ENCODE measurements at places on chromosomes 11 and 22. TPM values are rescaled to one million over a fixed set of nuclear protein-coding genes. Genes with fewer than 3 reads are reported as not detected.

GLYAT gene
- polyA plus RNA-seq = not detected

KBTBD3 gene
- polyA plus RNA-seq = 5.8 TPM

CNIH2 gene
- 2.2 TPM for polyA plus RNA-seq

SCGB1D2 gene
- not detected for polyA plus RNA-seq

MDK gene
- polyA plus RNA-seq = 173 TPM

LYVE1 gene
- polyA plus RNA-seq = 80.9 TPM

SLC22A9 gene
- polyA plus RNA-seq = not detected

PNPLA3 gene
- 1.1 TPM for polyA plus RNA-seq

APOL3 gene
- polyA plus RNA-seq = 13.9 TPM

GRCh38 chr22:32723643-32724042 lies 77.9 kb upstream of the TIMP3 start:
- DNase-seq = peak; percentile 91

GRCh38 chr22:33519974-33520903 lies 400.0 kb downstream of the LARGE1 start:
- no peak for DNase-seq

- no peak for DNase-seq
Observed at GRCh38 chr11:116112087-116112935, 608.1 kb upstream of the CADM1 start.

GRCh38 chr22:47657224-47657623 lies 894.8 kb downstream of the TBC1D22A start:
- no peak for DNase-seq

DNA sequence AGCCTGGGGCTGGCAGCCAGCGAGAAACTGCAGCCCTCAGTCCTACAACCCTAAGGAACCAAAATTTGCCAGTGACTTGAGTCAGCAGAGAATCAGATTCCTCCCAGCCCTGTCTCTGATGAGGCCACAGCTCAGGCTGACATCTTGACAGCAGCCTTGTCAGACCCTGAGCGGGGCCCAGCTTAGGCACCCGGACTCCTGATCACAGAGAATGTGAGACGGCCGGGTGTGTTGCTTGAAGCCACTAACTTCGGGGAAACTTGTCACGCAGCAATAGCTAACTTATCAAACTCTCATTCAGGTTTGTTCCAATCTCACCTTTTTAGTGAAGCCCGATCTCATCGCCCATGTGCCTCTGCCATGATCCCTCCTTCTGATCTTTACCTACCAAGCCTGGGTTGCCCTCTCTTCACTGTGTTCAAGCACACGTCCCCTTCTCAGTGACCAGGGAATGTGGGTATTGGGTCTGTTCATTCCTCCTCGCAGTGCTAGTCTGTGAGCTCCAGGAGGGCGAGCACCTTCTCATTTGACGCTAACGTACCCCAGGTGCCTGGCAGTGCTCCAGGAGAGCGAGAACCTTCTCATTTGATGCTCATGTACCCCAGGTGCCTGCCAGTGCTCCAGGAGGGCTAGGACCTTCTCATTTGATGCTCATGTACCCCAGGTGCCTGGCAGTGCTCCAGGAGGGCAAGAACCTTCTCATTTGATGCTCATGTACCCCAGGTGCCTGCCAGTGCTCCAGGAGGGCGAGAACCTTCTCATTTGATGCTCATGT lies 280.7 kb downstream of the BRD1 start:
- DNase-seq = no peak

- DNase-seq = peak; percentile 83
Observed at GRCh38 chr11:72685560-72686480, 11.6 kb upstream of the PDE2A start.

- no peak for DNase-seq
Observed at GRCh38 chr11:104784684-104785460, 113.4 kb downstream of the CASP12 start.

- DNase-seq = peak; percentile 22
Observed at GRCh38 chr11:94638902-94639373, 71.8 kb downstream of the PIWIL4 start.

DNA sequence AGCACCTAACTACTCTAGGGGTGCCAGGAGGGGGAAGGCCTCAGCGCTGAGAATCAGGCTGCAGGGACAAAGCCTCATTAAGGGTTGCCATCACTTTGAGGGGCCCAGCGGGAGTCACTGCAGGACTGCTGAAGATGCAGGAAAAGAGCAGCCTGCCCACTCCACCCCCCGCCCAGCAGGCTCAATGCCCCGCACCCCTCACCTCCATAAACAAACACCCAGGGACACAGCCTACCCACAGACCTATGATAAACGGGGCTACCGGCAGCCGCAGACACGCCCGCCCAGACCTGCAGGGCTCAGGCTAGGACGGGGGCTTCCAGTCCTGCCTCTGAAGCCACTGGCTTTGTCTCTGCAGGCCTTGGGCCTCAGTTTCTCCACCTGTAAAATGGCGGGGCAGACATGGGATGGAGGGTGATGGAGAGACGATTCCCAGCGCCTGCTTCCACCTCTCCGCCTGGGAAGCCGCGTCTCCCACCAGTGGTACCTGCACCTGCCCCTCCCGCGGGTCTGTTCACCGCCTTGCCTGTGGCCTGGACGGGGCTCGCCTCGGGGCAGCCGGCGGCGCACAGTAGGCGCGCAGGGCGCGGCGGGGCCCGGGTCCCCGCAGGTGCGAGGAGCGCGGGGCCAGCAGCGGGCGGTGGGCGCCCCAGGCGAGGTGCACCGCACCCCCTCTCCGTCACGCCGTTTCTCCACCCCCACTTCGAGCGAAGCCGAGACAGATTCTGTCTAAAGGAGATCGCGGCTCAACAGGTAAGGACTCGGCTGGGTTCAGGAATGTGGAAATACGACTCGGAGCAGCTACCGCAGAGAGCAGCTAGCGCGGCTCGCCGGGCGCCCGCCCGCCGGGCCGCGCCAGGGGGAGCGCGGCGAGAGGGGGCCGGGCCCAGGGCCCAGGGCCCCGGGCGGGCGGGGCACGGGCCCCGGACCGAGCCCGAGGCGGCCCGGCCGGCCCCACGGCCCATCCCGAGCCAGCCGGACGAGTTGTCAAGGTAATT lies 1.5 kb downstream of the WNT7B start:
- DNase-seq = no peak

DNA sequence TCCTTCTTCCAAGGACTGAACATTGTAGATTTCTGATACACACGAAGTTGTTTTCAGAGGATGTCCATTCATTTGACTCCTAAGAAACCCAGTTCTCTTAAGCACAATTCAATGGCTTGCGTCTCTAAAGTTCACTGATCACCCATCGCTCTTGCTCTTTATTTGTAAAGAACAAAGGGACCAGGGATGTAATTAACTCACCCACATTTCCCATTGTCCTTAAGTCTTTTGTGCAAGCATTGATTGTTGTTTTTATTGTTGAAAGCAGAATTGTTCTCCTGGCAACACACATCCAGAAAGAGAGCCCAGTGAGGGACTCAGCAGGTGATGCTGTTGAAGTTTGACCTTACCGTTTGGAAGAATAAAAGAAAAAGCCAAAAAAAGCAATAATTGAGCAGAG lies 59.2 kb downstream of the SPON1 start:
- no peak for DNase-seq

DNA sequence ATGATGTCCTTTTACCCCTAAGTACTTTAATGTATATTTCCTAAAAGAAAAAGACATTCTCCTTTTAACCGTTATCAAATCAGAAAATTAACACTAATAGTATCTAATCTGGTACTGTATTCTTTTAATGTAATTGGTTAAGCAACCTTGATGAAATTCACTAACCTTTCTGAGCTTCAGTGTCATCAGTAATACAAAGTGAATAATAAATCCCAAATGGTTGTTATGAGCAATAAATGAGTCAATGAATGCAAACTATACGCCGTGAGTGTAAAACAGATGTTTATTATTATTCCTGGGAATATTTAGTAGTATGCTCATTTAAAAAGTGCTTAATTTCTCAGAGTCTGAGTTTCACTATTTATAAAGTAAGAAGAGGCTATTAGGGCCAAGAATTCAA lies 21.5 kb downstream of the UEVLD start:
- DNase-seq = no peak

- no peak for DNase-seq
Observed at GRCh38 chr22:31082606-31083376, 1.7 kb downstream of the SMTN start.

DNA sequence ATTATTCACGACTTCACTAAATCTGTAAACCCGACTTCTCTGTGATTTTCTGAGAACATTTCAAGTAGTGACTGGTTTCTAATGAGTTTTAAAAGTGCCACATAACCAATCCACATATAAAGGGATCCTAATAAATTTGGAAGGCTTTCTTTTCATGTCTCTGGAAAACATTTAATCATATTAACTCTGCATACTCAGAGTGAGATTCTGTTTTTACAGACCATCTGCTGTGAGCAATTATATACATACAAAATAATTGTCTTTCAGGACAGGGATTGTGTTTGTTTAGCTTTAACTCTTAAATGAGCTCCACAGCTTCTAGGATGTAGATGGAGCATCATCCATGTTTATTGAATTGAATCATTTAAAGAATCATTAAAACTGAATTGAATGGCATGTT lies 65.1 kb downstream of the PRMT3 start:
- no peak for DNase-seq

DNA sequence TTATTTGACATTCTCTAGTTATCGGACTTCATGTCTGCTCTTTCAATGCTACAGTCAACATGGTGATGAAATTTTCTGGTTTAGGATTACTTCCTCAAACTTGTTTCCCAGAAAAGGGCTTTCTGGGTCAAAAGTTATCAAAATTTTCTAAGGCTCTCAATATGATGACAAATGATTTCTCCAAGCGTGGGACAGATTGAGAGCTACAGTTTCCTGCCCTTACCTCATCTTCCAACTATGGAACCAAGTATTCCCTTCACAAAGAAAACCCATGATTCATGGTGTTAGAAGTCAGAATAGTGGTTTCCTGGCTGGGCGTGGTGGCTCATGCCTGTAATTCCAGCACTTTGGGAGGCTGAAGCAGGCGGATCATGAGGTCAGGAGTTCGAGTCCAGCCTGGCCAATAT lies 17.8 kb downstream of the MYO18B start:
- DNase-seq = no peak

DNA sequence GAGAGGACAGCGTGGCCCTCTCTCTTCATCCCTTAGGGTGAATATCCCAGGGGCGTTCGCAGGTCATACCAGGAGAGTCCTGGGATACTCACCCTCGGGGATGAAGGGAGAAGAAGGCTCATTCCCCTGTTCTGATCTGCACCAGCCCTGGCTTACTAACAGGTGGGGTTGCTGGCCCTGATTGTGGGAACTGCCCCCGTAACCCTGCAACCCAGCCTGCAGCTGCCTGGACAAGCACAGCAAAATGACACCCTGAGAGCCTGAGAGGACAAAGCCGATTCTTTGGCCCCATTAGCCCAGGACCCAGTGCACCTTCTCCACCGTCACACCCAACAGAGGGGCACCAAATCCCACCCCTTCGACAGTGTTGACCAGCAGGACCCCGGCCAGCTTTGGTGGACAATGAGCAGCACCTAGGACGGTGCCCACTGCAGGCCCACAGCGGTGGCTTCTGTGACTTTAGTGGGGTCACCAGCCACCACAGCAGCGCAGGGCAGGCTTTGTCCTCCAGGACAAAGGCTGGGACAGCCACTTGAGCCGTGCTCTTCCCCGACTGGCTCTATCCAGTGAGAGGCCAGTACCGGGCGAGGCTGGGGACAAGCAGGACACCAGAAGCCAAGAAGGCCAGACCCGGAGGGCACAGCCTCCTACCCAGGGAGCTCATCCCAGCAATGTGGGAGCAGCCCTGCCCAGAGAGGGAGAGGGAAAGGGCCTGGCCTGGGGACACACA lies 98.5 kb upstream of the RTL6 start:
- DNase-seq = no peak

- DNase-seq = no peak
Observed at GRCh38 chr11:31844351-31844750, 33.2 kb upstream of the PAX6 start.

- no peak for DNase-seq
Observed at GRCh38 chr22:30695351-30695851, 727 bp downstream of the OSBP2 start.

GRCh38 chr11:91872243-91872642 lies 352.4 kb upstream of the FAT3 start:
- DNase-seq = no peak

DNA sequence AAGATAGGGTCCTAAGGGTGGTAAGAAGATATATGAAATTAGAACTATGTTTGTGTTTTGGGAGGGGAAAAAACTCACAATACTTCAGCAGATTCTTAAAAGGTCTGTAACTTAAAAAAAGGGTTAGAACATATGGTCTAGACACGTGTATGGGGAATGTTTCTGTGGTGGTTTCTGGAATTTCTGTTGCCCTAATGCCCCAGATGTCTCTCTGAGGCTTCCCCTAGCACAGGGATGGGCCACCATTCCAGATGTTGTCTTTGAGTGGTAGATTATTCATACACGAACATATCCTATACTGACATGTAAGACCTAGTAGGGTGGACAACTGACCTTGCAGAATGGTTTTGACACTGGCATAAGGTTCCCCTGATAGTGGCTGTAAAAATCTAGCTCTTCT lies 26.2 kb downstream of the EHF start:
- no peak for DNase-seq

DNA sequence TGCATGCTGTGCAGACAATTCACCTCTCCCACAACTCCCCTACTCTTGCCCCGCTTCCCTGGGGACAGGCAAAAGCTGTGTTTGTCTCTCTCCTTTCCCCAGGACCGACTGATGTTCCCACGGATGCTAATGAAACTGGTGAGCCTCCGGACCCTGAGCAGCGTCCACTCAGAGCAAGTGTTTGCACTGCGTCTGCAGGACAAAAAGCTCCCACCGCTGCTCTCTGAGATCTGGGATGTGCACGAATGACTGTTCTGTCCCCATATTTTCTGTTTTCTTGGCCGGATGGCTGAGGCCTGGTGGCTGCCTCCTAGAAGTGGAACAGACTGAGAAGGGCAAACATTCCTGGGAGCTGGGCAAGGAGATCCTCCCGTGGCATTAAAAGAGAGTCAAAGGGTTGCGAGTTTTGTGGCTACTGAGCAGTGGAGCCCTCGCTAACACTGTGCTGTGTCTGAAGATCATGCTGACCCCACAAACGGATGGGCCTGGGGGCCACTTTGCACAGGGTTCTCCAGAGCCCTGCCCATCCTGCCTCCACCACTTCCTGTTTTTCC lies 1.4 kb upstream of the MADD start:
- DNase-seq = no peak
